Hematopoietic multipotent progenitor cell (in vitro differentiated cells): ENCODE measurements at places on chromosomes 7 and 10.

- DNase-seq: no peak
These were observed 151.1 kb downstream of the DGKB start for GRCh38 chr7:14751461-14751860.

- DNase-seq: no peak
These were observed 56.0 kb upstream of the KAT6B start for GRCh38 chr10:74770400-74770799.

DNA sequence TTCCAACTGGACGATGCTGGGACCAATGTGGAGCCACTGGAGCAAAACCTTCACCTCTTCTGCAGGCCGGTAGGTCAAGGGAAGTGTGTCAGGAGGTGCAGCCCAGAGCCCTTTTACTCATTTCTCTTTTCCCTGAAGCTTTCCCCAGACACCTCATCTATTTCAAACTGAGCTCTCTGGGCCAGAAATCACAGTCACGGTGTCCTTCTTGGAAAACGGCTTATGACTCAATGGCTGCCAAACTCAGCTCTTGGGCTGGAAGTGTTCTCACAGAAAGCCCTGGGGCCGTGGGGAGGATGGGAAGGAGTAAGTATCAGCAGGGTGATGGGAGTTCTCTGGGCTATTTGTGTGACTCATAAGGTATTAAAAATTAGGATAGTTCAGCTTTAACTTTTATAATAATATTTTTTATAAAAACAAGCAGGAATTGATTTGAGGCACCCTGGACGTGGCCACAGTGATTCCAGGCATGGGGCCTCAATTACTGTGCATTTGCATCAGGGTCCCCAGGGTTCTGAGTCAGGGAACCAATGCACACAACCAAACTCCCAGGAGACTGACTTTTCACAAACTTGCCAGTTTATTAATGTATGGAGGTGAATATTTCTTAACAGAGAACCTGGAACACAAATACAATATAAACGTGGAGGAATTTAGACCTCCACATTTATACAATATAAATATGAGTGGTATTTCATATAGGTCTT lies 187.4 kb upstream of the TMEM72 start:
- DNase-seq: no peak

- no peak for DNase-seq
These were observed 155.1 kb downstream of the LSM5 start for GRCh38 chr7:32335107-32335506.

DNA sequence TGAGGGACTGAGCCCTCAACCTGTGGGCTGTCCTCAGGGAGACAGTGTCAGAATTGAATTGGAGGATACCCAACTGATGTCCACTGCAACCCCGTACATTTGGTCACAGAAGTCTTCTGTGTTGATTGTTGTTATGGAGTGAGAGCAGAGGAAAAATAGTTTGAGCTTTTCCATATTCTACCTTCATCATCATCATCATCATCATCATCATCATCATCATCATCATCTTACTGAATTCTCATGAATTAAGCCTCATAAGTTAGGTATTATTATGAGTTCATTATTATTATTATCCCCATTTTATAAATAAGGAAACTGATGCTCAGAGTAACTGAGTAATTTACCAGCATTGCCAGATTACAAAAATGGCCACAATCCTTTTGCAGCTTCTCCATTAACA lies 8.4 kb downstream of the ALDH18A1 start:
- no peak for DNase-seq

- no peak for DNase-seq
These were observed 88.5 kb downstream of the ST7 start for GRCh38 chr7:117041822-117042221.

DNA sequence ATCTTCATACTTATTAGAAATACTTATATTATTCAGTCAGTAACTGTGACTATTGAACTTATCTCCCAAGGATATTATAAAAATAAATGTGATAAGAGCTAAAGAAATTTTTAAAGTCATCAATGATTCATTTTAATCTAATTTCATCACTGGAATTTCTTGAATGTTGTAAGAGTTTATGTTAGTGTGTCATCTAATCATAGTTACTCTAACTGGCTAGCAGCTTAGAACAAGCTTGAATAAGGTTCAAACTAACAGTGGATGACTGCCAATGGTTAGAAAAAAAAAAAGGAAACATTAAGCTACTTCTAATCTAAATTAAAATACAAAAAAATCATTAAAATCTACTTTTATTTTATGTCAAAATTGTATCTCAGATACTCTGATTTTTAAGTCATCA lies 1066.3 kb downstream of the CNTNAP2 start:
- DNase-seq: no peak

DNA sequence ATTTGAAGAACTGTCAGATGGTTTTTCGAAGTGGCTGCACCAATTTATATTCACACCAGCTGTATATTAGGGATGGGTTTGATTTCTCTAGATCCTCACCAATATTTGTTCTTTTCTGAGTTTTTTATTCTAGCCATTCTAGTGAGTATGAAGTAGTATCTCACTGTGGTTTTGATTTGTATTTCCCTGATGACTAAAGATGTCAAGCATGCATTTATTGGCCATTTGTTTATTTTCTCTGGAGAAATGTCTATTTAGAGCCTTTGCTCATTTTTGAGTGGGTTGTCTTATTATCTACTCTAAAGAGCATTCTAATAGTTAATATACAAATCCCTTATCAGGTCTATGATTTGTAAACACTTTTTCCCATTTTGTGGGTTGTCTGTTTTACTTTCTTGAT lies 123.9 kb downstream of the PCLO start:
- no peak for DNase-seq

DNA sequence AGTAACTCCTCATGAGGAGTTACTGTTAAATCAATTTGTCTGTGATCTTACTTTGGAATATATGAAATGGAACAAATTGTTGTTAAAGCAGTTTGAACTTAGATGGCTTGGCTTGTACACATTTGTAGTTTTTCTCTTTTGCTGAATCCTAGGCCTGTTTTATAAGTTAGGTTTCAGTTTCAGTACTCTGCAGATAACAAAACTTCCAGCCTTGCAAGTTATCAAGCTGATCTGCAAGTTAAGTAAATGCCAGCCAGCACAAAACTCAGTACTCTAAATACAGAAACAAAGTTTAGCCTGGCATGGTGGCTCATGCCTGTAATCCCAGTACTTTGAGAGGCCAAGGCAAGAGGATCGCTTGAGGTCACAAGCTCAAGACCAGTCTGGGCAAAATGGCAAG lies 25.0 kb upstream of the PAXIP1 start:
- no peak for DNase-seq

- DNase-seq: no peak
These were observed 102.7 kb upstream of the FAM13C start for GRCh38 chr10:59465088-59465487.

GRCh38 chr10:70106958-70107791 lies 25.4 kb downstream of the AIFM2 start:
- no peak for DNase-seq

DNA sequence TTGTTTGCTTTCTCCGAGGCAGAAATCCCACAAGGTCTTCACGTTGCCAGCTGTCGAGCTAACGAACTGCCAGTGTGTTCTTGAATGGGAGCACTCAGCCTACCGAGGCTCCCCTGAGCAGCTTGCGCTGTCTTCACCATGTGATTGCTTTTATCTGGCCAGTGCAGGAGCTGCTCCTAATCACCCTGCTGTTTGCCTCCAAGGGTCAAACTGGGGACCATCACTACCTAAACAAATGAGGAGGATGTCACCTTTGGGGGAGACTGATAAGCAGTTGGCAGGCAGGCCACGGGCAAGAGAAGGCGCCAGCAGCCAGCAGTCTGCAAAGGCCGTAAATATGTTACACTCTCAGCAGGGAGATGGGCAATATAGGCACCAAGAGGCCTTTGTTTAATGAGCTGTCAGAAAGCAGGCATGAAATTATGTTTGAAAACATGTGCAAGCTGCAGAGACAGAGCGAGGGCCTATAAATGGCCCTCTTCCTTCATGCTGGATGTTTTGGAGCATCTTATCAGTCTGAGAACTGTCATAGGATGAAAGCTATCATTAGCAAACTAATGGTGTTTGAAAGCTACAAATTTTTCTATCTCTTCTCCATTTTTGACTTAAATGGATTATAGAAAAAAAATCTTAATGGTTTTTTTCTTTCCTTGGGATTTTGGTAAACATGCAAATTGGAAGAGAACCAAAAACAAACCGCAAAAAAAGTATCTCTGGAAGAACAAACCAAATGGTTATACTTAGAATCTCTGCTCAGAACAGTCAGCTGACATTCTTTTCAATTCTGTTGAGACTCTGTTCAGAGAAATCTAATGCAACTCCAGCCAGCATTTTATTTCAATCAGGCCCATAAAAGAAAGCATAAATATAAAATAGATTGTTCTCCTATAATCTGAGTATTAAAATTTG lies 267.3 kb upstream of the NPVF start:
- DNase-seq: peak; percentile 30

GRCh38 chr7:7369134-7369533 lies 166.5 kb downstream of the COL28A1 start:
- no peak for DNase-seq

DNA sequence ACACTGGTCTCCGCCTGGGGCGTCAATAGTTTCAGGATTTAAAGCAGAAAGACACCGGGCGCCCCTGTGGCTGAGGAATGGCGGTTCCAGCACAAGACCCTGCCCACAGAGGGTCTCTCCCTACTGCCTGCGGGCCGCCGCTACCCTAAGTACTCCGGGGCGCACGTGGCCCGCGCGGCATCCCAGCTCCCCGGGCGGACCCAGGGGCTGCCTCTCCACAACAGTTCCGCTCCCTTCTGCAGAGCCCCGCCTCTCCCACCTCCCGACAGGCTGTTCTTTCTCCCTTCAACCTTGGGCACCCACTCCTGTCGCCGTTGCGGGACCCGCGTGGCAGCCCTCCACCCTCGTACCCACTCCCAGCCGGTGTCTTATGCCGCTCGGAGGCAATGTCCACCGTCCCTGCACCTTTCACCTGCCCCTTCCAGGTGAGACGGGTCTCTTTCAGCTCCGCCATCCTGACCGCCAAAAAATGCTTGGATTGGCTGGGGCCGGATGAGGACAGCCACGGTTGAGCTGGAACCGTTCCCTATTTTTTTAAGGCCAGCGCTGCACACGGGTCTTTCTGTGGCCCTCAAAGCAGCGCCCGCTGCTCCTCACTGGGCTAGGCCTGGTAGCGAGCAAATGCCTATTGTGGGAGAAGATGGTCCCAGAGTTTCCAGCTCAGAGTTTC lies 1.6 kb upstream of the NKX2-3 start:
- no peak for DNase-seq

DNA sequence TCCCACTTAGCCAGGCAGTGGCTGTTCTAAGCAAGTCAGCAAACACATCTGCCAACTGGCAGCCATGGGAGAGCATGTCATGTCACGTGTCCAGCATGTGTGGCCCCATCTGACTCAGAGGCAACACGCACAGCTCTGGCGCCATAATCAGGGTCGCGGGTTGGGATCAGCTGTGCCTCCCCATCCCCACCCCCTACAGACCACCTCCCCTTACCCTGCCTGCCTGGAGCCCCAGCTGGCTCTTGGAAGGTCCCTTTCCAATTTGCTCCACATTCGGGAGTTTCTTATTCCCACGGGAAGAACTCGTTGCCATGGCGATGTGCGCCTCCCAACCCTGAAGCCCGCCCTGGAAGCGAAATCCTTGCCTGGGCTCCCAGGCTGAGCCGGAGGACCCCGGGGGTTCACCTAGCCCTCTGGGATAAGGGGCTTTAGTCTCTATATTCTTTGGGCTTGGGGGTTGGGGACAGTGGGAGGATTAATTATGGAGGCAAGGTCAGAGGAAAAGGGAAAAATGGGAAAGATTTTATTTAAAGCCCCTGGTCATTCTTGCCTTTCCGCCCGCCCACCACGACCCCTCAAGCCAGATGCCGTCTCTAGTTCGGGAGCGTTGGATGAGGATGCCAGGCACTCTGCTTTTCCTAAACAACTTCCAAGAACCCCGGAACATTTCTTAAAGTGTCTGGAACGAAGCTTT lies 283.7 kb downstream of the ZEB1 start:
- DNase-seq: no peak

DNA sequence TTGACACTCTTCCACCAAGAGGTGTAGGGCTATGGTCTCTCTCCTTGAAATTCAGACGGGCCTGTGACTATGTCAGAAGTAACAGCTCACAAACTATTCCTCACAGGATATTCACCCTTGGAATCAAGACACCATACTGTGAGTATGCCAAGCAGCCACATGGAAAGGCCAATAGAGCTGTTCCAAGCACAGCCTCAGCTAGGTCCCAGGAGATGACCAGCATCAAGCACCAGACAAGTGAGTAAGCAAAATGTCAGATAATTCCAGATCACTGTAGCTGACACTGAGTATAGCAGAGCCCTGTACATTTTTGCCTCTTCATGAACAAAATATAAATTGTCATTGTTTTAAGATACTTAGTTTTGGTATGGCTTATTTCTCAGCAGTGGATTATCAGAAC lies 88.1 kb upstream of the KCND2 start:
- DNase-seq: no peak

DNA sequence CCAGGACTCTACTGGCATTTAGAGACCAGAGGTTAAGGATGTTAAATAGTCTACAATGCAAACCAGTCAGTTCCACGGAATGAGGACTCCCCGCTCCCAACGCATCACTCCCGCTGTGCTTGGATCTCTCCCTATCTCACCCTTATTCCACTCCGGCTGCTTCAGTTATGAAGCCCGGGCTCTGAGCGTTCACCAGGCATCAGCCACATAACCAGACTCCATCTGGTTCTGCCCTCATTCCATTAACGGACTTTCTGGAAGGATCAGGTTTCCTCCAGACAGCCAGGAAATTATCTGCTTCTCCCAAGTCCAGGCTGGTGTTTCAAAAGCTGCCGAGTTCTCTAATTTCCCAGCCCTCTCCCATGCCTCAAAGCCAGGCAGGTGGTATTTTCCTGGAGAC lies 499.3 kb downstream of the GLRX3 start:
- no peak for DNase-seq

GRCh38 chr10:114915294-114915693 lies 22.7 kb upstream of the TRUB1 start:
- no peak for DNase-seq

- DNase-seq: no peak
These were observed 19.3 kb upstream of the ADAMTS14 start for GRCh38 chr10:70652761-70653657.

- no peak for DNase-seq
These were observed 42.2 kb downstream of the POLL start for GRCh38 chr10:101545898-101546297.

- DNase-seq: peak; percentile 57
These were observed 187.4 kb downstream of the RNLS start for GRCh38 chr10:88395677-88396076.
